ENCODE measurements at places on chromosomes 1 and 21.
A peak's percentile ranks its signal among the peaks of the same experiment; 100 is the strongest.

- no peak for DNase-seq
Observed at GRCh38 chr1:200184196-200184595, 156.7 kb downstream of the NR5A2 start.

- no peak for DNase-seq
Observed at GRCh38 chr1:228882771-228883450, 147.6 kb downstream of the RHOU start.

DNA sequence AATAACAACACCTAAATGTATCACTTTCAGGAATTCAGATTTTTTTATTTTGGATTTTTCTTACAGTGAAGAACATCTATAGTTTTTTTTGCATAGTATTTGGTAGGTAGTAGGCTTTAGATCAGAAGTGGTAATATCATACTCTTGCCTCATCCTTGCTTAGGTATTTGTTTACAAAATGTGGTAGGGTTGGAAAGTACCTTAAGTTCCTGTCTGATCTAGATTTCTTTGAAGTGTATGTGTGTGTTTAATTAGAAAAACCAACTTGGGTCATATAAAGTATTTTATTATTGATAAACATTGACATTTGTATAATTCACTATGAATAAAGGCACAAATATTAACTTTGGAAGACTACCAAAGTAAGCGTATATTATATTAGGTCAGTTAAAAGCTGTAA, 85.3 kb upstream of the GPR88 start:
- no peak for DNase-seq

DNA sequence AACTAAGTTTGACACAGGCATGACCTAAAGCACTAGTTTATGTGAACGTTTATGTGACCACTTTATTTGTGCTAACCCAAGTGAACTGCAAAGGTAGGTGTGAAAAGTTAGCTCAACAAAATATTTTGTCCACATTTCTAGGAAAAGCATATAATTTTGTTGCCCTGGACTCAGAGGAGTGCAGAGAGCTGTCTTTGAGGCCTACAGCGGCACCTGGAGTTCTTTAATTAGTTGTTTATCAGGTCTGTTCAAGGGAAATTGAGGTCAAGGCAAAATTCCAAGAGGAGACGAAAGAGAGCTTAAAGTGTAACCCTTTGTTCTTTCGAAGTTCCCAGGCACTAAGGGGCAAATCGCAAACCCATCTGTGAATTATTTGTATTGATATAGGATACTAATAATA, 1.3 kb downstream of the GIPC2 start:
- no peak for DNase-seq

- DNase-seq, result no peak
Observed at GRCh38 chr1:26009796-26010447, 11.7 kb upstream of the EXTL1 start.

DNA sequence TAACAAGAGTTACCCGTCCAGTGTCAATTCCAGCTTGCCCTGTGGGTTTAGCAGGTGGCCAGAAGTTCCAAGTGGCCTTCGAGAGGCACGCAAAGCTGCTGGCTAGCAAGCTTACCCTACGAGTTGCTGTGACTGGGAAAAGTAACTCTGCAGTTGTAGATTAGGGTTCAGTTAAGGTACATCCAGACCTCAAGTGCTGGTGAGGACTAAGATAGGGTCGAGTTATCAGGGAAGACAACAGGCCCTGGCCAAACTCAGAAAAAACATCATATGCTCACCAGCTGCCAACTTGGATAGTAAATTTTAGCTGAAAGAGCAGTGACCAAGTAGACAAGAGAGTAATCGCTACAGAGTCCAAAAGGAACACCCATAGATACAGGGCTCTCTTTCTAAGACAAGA, 27.7 kb upstream of the LRRC7 start:
- DNase-seq, result no peak

DNA sequence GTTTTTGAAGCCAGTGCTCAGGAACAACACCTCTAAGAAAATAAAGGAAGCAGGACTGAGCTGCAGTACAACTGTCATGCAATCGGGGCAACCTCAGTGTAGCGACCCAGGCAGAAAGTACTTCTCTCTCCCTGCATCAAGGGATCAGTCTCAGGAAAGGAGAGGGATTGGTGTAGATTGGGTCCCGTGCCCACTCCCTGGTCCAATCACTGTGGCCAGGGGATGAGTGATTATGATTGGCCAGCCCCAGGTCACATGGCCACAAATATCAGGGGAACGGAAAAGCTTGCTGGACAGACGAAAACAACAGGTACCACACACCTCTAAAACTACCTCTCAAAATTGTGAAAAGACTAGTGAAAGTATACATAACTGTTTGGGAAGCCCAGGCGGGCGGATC, 136.2 kb upstream of the F3 start:
- no peak for DNase-seq

DNA sequence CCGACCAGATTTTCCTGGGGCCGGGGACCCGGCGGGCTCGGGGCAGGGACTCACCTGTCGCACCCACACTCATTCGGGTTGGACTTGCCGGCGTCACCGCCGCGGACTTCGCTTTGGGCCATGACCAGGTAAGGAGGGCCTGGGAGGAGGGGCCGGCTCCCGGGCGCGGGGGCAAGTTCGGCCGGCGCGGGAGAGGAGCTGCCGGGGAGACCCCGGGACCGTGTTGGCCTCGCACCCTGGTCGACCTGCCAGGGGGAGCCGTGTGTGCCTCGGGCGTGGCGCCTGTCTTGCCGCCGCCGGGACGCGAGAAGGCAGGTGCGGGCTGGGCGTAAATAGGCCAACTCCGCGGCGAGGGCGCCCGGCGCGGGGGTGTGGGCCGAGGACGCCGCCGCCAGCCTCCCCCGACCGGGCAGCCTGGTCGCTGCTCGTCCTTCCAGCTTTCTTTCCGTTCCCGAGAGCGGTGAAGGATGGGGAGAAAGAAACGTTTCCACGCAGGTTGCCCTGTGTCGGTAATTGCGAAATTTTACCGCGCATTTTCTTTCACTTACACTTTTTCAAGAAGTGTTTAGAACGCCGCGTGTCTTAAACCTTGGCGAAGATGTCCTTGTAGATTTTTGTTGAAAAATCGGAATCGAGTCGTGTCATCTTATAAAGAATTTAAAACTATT, 558 bp downstream of the USP1 start:
- peak; percentile 7 for DNase-seq

DNA sequence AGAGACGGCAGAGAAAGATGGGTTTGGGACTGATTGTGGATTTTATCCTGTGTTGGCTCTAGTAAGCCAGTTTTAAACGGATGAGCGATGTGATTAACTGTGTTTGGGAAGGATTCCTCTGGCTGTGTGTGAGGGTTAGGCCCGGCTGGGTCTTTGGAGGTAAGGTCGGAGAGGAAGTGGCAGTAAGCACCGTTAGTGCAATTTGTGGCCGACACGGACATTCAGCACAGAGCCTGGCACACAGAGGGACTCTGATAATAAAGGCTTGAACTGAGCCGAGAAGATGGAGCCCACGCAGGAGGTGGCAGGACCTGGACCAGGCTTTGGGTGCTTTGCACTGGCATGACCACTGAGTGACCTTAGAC, 1.3 kb downstream of the MTFR1L start:
- DNase-seq, result no peak

DNA sequence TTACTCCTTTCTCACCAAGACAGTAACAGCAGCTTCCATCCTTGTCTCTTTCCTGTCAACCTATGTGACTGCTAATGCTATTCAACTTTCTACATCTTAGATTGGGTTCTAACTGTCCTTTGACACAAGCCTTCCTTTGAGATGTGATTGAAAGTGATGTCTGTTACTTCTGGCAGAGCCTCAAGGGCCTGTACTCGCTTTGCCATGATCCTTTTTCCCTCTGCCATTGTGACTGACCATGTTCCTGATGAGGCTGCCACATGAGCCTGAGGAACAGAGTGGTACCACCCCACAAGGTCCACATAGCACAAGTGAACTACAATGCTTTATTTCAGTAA, 138.8 kb upstream of the RAB4A start:
- no peak for DNase-seq

DNA sequence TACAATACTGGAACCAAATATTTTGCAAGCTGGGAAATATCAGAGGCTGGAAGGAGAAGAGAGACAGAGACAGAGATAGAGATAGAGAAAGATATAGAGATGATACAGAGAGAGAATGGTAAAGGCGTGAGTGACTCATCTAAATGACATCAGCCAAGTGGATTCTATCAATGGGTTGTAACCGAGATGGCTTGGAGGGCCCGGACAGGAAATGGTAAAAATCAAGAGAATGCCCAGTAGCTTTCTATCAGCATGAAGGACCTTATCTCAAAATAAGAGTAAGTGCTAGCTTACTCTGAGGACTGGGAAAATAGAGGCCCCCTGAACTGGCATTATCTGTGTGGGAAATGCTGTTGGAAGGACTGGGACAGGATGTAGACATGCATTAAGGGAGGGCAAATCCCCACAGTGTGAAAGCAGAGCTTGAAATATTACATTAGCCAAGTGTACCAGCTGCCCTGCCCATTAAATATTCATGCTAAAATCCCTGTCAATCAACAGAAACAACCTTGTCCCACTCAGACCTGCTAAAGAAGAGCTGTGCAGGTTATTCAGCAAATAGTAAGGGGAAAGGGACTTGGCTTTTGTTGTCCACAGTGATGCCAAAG, 76.6 kb upstream of the ZNF644 start:
- no peak for DNase-seq

GRCh38 chr1:62263006-62263813, 56.0 kb downstream of the KANK4 start:
- no peak for DNase-seq

DNA sequence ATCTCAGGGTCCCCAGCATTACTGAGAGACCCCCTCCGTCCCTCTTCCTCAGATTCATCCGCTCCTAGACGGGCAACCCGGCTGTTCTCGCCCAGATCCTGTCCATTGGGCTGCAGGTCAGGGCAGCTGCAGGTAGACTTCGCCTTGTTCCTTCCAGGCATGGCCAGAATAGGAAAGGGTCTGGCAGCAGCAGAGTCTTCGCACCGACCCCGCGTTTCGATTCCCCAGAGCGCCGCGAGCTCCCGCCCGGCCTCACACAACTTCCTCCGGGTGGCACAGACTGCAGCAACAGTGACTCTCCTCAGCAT, 265 bp downstream of the NRDC start:
- DNase-seq, result no peak

DNA sequence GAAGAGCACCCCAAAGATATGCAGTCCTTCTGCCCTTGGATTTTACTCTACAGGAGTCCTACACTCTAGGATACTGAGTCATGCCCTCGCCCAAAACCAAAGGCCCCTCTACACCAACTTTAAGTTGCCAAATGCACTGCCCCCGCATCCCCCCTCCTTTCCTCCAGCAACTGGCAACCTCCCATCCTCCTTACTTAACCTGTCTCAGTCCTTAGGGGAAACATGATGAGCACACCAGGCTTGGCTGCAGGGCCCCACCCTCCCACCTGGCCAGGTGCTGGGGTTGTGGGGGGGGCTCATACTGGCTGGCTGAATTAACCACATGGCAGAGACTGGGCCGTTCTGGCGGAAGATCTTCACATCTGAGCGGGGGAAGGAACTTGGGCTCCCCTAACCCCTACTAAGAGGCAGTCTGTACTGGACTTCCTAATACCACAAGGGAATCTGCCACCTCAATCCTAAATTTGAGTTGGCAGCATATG, 1.2 kb downstream of the HDGF start:
- DNase-seq, result no peak

GRCh38 chr1:204277563-204278219, 63.9 kb upstream of the GOLT1A start:
- DNase-seq, result no peak

DNA sequence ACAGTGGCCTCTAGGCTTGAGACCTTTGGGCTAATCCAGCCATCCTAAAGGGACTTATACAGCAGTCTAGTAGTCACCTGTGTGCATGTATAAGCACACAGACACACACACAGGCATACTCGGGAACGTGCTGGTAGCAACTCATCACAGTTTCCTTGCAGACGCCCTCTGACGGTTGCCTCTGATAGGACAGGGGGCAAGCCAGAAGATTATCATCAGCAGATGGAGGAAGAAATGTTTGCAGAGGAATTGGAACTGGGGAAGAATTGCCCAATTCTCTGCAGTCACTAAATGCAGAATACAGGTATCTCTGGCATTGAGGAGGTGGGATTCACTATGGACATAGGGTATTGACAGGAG, 222.2 kb downstream of the C1orf94 start:
- no peak for DNase-seq

DNA sequence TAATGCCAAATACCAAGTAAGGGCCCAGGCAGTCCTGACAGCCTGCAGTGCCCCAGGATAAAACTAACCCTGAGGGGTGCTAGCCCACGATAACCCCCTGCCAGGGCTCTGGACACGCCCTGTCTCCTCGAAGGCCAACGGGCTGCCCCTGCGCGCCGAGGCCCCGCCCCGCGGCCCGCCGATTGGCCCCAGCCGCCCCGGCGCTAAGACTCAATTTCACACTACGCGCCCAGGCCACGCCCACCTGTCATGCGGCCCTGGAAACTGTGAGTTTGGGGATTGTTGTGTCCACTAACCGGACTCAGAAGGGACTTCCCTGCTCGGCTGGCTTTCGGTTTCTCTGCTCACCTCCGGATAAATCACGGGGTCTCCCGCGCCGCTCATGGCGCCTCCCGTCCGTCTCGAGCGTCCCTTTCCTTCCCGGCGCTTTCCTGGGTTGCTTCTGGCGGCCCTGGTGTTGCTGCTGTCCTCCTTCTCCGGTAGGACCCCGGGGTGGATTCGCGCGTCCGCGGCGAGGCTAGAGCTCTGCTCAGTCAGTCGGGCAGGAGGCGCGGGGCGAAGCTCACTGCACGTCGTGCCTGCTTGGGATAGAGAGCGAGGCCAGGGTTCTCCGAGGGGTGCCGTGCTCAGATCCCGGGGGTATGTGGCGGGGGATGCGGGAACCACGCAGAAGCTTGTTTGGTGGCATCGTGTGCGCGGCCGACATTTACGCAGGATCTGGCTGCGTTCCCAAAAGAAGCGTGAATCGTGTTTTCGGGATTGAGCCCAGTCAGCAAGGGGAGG, at the start of gene CR1L:
Gene CR1L (plus strand): TSS at position 282 of the 783 bp plus-strand sequence. CDS start 101 bp downstream, at position 383.
- peak; percentile 62 for DNase-seq

DNA sequence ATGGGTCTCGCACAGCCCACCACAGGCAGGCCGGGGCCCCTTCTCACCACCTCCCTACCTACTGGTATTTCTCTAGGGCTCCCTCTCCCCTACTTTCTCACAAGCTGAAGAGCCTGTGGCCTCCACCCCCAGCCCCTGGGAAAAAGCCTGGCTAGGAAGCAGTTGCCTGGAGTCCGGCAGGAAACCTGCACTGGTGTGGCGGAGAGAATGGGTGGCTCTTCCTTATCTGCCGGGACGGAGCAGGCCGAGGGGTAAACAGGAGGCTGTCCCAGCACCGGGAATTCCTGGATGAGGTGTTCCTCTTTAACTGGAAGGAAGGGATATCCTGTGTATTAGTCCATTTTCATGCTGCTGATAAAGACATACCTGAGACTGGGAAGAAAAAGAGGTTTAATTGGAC, 125.8 kb downstream of the TLR5 start:
- DNase-seq, result no peak

GRCh38 chr1:192010406-192010805, 147.9 kb upstream of the RGS18 start:
- no peak for DNase-seq

- DNase-seq, result no peak
Observed at GRCh38 chr1:196427976-196428734, 180.1 kb downstream of the KCNT2 start.
